Left colon (tissue), 2 donors: ENCODE measurements at places on chromosomes 11 and 22. TPM values are rescaled to one million over a fixed set of nuclear protein-coding genes. Genes with fewer than 3 reads are reported as not detected.

IGLL1 gene
- total RNA-seq = not detected

APOL1 gene
- total RNA-seq = 23.3 TPM

RASD2 gene
- total RNA-seq = 12.9 TPM

SMIM35 gene
- 0.08 TPM for total RNA-seq

MFRP gene
- not detected for total RNA-seq

KCNE3 gene
- 37.7 TPM for total RNA-seq

TMEM121B gene
- 0.15 TPM for total RNA-seq

GRM5 gene
- total RNA-seq = not detected

NOX4 gene
- 0.17 TPM for total RNA-seq

CDON gene
- 2.9 TPM for total RNA-seq

KRTAP5-10 gene
- total RNA-seq = 0.53 TPM

DERL3 gene
- 26.6 TPM for total RNA-seq

SPDYC gene
- not detected for total RNA-seq

TRIM49C gene
- total RNA-seq = not detected

TRIM51 gene
- total RNA-seq = not detected

SLC22A8 gene
- not detected for total RNA-seq

DNA sequence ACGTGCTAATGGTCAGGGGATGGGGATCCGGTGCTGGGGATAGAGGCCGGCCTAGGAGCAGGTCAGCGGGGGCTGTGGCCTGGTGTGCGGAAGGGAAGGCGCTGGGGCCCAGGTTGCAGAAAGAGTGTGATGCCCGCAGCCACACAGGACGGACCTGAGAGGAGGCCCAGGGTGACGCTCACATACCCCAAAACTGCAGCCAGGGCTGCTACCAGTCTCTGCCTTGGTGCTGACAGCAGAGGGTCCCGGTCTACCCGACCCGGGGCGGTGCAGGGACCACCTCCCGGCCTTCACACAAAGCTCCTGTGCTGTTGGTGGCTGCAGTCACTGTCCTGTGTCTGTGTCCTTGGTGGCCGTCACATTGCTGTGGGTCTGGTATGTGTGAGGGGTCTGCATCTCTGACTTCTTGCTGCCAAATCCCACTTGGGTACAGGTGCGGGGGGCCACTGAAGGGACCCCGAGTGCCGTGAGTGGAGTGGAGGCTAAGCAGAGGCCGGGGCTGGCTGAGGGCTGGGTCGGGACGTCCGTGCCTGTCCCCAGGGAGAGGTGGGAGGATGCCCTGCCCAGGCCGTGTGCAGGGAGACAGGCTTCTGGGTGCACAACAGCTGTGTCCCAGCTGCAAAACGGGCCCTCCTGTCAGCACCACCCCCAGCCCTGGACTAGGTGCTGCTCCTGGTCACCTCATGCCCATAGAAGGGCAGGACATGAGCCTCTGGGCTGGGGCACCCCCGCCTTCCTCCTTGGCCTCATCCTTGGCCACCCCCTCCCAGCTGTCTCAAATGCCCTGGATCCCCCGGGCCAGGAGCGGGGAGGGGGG lies 1.5 kb downstream of the LSP1 start:
- DNase-seq = no peak

GRCh38 chr11:4527926-4528325 lies 17.1 kb upstream of the OR52M1 start:
- no peak for DNase-seq

GRCh38 chr11:128872594-128872993 lies 5.5 kb upstream of the KCNJ1 start:
- DNase-seq = no peak

GRCh38 chr11:87322568-87322967 lies 284.8 kb downstream of the TMEM135 start:
- no peak for DNase-seq

GRCh38 chr11:75907906-75908527 lies 93.0 kb downstream of the UVRAG start:
- DNase-seq = no peak

DNA sequence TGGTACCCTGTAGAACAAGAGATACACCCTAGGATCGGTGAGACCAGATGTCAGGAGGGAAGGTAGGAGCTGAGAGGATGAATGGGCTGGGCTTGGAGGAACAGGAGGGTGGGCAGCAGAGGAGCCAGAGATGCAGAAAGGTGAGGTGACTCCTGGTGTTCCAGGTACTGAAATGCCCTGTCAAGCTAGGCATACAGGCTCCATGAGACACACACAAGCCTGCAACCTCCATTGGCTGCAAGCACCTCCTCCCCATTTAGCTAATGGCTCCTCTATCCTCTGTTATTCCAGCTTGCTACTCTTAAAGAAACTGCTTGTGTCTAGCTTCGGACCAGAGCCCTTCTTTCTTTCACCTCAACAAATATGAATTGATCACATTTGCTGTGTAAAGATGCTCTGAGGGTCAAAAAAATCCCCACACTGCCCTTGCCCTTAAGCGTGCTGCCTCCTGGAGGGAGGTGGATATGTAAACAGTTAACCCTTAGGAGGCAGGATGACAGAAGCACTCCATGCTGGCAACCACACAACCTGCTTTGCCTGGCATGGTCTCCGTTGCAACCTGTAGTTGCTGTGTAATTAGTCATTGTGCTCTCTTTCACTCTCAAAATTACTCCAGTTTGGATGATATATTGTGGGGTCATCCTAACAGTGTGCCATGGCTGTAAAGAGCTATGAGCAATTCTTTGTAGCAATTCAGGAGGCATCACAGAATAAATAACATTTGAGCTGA lies 156.0 kb downstream of the PKNOX2 start:
- no peak for DNase-seq

- DNase-seq = no peak
Measured at GRCh38 chr11:61193596-61193995, 9.7 kb upstream of the PGA3 start.

DNA sequence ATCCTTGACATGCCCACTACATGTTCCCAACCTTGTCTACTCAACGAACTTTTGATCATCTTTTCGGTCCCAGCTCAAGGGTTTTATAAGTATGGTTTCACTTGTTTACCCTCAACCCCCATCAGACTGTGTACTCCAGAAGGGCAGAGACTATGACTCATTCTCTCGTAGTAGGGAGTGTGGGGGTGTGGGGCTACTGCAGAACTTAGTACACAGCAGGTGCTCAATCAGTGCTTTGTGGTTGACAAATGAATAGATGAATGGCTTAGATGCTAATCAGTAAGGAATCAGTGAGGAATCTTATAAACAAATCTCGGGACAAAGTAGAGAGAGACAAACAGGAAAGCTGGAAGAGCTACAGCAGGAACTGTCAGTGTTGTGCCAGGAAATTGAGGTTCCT lies 151.7 kb upstream of the PLET1 start:
- no peak for DNase-seq

- no peak for DNase-seq
Measured at GRCh38 chr11:118417801-118418200, 16.4 kb downstream of the ATP5MG start.

GRCh38 chr11:17514476-17514875 lies 29.7 kb downstream of the USH1C start:
- DNase-seq = no peak

GRCh38 chr11:75214843-75215242 lies 25.7 kb upstream of the TPBGL start:
- no peak for DNase-seq

- no peak for DNase-seq
Measured at GRCh38 chr11:1161410-1162137, 3.8 kb downstream of the MUC5AC start.

- DNase-seq = no peak
Measured at GRCh38 chr11:123034597-123034996, 27.3 kb downstream of the HSPA8 start.

DNA sequence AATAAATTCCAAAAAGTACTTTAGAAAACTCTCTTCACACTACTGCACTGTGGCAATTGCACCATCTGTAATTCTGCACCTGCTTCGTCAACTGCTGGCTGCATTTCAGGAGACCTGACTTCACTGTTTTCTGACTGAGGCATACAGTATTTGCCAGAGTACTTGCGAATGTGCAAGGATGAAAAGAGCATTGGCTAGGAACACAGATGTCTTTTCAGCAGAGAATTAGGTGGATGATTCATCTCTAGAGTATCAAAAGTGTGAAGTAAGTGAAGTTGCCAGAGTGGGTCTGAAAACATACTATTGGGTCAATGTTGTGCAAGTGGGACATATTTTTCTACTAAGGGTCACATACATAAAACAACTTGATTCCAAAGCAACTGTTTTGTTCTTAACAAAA lies 427.5 kb upstream of the CCDC90B start:
- DNase-seq = no peak

GRCh38 chr11:97856666-97857065 lies 1164.1 kb upstream of the CNTN5 start:
- no peak for DNase-seq

- DNase-seq = no peak
Measured at GRCh38 chr11:62725646-62726045, 1.6 kb downstream of the HNRNPUL2 start.

DNA sequence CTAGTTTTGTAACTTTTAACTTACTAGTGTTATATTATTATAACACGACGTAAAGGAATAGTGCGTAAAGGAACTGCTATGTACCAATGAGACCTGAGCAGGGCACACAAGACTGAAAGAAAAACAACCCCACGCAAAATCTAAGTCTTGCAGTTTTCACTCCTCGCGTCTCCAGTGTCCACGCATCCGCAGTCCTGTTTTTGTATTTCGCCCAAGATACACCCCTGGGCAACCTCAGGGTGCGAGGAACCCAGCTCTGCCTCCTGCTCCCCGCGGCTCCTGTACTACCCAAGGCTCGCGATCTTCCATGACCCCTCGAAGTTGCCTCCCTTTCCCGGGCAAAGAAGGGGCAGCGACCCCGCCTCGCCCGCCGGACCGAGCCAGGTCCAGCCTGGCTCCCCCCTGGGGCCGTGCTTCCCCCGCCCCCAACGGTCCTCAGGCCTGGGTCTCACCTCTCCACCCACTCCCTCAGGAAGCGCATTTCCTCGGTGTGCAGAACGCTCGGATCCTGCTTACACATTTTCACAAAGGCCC lies 393 bp downstream of the ST13 start:
- DNase-seq = no peak

DNA sequence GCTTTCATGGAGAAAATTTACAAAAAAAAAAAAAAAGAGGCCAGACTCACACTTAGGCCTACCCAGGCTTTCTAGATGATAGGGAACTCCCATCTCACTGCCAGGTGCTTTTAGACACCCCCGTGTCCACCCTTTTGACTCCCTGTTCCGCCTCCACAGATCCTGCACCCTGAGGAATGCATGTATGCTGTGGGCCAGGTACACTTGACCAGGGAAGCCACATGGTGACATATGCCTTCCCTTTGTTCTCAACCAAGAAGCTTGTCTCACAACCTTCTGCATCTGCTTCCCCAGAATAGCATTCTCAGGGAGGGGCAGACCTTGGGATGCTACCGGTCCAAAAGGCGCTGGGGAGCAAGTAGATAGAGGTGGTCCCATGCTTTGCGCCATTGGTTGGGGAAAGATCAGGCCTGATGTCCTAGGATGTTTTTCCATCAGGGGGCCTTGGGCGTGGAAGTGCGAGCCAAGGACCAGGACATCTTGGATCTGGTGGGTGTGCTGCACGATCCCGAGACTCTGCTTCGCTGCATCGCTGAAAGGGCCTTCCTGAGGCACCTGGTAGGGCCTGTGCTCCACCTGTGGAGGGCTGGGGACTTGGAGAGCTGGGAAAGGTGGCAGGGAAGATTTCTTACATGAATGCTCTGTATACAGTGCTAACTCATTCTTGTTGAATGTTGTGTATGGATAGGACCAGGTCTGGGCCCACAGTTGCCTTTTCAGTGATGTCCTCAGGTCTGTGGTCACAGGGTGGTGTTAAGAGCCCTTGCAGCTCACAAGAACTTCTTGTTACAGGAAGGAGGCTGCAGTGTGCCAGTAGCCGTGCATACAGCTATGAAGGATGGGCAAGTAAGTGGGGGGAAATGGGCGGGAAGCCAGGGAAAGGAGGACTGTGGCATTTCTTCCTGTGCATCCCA lies 7.5 kb downstream of the HMBS start:
- DNase-seq = no peak

GRCh38 chr11:123184531-123184930 lies 10.5 kb downstream of the CLMP start:
- DNase-seq = no peak

DNA sequence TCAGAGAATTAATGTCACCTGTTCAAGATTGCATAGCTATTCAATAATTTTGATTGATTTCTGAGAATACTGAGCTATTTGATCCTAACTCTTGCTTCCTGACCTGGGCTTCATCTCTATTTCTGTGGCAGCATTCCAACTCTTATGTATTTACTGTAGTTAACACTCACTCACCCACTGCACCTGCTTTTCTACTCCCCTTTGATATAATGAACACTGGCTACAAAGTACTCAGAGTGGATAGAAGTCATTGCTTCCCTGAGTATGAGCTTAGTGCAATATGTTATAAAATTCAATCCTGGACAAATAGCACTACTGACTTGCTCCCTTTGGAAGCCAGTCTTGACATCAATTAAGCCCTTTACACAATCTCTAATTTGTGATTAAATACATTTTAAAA lies 117.2 kb downstream of the APIP start:
- DNase-seq = no peak

- DNase-seq = no peak
Measured at GRCh38 chr22:23182309-23183060, 2.2 kb downstream of the BCR start.

DNA sequence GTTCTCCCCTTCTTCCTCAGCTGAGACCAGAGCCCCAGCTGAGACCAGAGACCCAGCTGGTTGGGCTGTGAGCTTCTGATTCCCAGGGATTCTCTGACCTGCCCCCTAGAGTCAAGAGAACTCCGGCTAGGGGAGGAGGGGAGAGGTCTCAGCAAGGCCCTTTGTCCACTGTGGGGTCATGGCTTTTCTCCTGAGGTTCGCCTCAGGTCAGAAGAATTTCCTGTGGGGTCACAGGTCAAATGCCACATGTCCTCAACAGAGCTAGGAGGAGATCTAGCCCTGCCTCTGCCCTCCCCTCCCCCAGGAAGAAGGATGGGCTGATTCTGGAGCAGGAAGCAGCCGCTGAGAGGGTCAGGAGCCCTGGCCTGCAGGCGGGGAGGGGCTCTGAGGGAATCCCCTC lies 23.7 kb downstream of the HTR3A start:
- no peak for DNase-seq

DNA sequence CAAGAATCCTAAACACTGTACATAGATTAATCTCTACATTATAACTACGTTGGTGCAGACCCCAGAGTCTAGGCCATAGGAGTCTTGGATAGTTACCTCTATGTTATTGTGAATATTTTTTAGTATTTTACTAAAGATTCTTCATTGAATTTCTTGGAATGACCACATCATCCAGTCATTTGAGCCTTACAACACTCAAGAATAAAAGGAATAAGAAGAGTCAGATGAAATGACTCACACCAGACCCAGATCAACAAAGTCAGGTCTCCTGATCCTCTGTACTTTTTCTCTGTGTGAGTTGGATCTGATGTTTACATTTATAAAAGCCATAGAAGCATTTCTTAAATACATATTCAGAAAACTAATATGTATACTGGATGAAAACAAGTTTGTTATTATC lies 179.2 kb upstream of the ARHGAP20 start:
- no peak for DNase-seq

- DNase-seq = no peak
Measured at GRCh38 chr11:61154528-61154927, 6.7 kb downstream of the VPS37C start.
